ENCODE measurements at places on chromosomes 5 and 9.

DNA sequence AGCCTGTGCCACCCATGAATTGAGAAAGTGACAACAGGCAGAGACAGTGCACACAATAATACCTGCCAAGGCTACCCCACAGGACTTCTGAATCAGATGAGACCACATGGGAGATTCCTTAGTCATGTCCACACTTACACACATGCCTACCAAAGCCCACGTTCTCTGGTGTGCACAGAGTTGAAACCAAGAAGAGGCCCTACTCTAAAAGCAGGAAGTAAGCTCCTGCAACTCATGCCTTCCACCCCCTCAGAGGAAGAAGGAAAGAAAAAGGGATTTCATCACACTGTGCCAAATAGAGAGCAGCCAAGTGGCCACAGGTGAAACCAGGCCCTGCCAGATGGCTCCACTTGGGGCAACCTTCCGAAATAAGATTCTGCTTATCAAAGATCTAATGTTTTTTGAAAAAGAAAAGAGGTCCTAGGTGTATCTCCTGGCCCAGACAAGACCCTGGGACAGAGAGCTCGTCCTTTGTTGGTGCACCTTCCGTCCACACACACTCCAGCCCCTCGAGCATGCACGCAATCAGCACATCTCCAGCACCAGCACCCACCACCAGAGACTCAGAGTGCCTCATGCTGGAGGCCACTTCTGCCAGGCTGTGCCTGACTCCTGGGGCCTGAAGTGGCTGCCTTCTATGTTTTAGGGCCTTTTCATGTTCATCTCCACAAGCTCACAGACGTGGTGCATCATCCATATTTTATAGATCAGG lies 114.6 kb upstream of the SPOCK1 start:
- peak; percentile 34 for DNase-seq

DNA sequence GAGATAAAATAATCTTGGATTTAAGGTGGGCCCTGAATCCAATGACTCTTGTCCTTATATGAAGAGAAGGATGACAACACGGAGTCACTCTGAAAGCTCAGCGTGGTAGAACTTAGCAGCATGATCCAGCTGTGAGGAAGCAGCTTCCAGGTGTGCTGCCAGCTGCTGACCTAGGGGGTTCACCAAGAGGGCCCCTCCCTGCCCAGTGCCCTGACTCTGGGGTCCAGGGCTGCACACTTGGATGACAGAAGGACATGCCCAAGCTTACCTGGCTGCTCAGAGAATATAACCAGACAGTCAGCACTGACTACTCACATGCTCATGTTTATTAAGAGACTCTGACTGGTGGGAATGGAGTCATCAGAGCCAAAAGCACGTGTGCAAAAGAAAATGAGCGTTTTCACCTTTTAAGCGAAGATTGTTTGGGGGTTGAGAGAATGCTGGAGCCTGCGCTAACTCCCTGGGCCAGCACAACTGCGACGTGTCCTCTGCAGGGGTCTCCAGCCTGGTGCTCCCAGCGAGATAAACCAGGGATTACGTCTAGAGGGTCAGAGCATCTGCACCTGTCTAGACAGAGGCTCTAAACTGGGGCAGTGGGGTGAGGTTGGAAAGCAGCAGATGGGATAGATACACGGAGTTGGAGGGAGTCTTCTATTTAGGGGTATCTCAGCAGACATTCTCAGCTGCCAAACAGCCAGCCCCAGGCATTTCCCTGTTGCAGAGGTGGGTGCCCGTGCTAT lies 41.3 kb downstream of the ROPN1L start:
- no peak for DNase-seq

DNA sequence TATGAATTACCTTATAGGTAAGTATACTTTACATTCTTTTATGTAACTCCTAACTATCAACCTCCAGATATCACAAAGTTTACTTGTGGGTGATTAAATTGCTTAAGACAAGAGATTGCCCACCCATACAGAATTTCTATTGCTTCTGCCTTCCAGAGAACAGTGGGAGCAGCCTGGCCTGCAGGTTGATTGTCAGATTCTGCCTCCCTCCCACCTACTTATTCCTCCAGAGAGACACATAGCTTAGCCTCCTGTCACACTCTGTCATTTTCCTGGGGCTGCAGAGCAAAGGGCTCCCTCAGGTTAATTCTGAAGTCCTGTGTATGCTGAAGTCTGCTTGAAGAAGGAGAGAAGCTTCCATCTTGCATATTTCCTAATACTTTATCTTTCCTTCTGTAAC lies 48.5 kb upstream of the DHFR start:
- DNase-seq, result no peak

GRCh38 chr9:121138973-121139372 lies 62.7 kb downstream of the RAB14 start:
- DNase-seq, result peak; percentile 30

- no peak for DNase-seq
These were observed 81.0 kb upstream of the MAST4 start for GRCh38 chr5:66515209-66515608.

GRCh38 chr5:116455061-116455460 lies 119.6 kb downstream of the SEMA6A start:
- peak; percentile 37 for DNase-seq

DNA sequence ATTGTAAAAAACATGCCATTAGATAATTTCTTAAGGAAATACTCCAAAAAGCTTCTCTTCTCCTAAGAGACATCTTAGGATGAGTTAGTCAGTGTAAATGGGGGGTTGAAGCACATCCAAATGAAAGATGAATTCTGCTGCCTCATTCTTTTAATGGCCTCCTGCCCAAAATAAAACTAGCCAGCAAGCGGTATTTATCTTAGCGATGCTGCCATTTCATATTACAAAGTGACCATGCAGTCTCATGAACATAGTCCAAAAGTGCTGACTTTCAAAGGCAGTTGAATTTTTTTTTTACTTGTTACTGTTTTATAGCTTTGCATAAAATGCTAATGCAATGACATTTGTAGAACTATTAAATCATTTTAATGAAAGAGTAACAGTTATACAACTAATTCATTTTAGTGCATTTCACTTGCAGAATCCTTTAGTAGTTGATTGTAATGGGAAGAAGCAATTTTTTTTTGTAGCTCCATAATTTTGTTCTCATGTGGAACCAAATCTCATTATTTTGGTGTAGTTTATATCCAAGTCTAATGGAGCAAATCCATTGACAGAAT lies 151.5 kb downstream of the CAVIN4 start:
- no peak for DNase-seq

DNA sequence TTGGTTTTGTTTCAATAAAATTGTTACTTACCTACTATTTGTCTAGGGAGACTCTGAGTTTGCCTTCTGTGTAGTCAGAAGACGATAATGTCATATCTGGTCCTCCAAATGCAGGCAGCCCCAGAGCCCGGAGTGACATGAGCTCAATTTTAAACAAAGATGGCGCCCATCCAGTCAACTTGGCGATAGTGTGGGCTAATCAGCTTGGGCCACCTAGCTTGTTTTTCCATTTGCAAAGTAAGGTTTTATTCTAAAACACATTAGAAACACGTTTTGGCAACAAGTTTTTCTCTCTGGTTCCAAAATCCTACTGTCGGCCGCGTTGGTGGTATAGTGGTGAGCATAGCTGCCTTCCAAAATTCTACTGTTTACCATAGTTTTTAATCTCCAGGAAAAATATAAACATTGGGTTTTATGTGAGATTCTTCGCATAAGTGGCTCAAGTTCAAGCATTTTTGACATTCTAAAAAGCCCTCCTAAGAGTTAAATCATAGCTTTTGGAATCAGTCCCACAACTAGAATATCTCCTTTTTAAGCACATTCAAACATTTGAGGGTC lies 13.2 kb downstream of the TSC1 start:
- peak; percentile 23 for DNase-seq

GRCh38 chr5:157519579-157520253 lies 55.9 kb downstream of the ADAM19 start:
- no peak for DNase-seq

DNA sequence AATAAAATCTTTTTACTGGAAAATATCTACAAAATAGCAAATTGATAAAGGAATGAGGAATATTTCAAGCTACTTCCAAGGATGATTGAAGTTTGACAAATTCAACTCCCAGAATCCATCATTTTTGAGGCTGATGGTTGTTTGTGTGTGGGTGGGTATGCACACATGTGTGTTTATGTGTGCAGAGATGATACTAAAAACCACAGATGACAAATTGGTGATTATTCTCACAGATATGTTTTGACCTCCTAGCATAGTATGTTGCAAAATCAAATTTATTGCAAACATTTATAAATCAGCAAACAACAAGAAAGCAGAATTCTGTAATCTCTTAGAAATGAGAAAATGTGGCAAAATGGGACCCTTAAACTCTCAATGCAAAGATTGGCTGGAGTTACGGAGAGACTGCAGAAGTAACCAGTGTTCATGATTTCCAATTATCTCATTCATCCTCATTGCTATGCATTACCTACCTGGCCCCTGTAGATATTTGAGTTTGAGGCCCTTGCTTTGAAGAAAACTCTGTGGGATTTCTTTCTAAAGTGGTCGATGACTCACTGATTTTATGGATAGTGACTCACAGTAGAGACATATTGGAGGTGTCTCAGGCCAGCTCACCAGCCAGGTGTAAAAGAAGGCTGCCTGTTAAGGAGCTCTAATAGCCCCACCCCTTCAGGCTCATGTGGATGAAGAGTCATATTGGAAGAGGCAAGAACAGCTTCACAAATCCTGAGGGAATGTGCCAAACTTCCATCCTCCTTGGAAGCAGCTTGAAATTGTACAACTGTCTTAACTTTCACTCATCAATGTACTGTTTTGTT lies 44.6 kb upstream of the TMC1 start:
- DNase-seq, result peak; percentile 78

DNA sequence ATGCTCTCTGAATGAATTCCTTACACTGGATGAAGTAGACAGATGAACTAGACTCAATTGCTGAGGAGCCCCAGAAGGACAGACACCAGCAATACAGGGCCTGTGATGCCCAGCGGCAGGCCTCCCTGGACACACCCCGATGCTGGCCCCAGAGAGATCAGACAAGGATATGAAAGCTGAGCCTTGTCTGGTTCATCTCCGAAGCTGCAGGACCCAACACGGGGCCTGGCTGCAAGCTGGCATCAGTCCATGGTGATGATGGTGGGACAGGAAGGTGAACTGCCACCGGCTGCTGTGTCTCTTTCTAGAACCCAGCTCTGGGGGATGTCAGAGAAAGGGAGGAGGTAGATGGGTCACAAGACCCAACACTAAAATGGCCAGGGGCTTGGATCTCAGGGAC lies 104.0 kb upstream of the LMX1B start:
- DNase-seq, result no peak

- DNase-seq, result no peak
These were observed 5.9 kb downstream of the MED22 start for GRCh38 chr9:133342069-133342406.

DNA sequence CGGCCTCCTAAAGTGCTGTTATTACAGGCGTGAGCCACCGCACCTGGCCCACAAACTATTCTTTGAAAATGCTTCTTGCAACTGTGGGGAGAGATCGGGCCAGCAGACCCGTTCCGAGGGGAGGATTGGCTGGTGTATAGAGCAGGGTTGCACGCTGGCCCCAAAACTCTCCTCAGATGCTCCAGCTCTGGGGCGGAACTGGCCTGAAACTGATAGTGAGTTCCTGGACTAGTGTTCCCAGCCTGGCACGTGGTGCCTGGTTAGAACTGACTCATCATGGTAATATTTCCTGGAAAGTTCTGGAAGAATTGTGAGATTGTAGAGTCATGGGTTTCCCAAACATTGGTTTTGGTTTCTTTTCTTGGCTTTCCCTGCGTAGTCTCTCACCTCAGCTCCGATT lies 120.5 kb downstream of the FBXL7 start:
- DNase-seq, result peak; percentile 79

DNA sequence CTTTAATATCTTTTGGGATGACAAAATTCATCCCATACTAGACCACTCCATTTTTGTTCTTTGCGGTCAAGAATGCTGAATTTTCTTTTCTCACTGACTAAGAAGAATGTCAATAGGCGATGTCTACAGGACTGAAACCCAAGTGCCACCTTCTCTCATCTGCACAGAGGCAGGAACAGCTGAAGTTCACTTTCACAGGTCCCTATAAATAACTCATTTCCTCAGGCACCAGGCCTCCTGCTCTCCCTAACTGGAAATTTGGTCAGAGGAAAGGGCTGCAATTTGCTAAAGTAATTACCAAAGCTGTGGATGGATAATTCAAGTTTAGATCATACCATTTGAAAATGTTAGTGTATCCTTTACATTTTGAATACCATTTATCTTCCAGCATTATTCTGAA lies 142.9 kb downstream of the DIRAS2 start:
- no peak for DNase-seq

DNA sequence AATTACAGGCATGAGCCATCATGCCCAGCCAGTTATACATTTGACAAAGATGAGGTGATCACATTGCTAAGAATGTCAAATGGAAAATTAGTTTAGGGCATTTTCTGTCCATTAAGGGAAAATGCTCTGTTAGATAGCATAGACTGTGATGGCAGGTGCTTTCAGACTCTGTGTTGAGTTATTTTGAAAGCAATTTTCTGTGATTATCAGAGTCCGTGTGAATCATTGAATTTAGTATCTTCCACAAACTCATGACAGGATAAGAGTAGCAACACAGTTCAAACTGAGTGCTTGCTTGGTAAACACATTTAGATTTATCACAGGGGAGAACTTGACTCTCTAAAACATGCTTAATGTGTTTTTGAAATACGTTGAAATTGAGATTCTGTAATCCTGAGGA lies 69.0 kb downstream of the GAPVD1 start:
- no peak for DNase-seq

DNA sequence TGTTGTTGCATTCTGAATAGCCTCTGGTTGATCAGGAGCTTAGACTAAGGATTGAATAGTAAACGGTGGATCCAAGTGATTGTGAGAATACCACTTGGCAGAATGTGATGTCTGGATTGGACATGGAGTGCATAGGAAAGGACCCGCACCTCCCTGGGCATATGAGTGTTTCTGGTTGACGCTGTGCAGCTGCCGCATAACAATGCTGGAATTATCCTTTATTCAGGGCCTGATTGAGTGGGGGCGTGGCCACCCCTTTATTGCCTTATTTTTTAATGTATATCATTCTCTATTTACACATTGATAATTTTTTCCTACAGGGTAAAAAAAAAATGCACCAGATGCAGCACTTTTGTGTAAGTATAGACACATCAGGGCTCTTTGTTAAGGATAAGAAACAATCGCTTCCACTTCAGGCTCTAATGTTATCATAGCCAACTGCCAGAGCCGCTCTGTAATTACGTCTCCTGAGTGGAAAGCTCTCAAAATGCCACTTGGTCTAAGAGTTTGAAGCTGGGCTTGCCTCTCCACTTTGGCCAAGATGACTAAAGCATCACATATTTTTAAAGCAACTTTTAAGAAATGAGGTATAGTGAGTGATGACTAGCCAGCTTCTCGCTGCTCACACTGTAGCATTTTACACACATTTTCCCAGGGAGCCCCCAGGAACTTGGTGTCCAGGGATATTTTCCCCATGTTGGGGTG lies 5.7 kb downstream of the FGD3 start:
- DNase-seq, result peak; percentile 11

DNA sequence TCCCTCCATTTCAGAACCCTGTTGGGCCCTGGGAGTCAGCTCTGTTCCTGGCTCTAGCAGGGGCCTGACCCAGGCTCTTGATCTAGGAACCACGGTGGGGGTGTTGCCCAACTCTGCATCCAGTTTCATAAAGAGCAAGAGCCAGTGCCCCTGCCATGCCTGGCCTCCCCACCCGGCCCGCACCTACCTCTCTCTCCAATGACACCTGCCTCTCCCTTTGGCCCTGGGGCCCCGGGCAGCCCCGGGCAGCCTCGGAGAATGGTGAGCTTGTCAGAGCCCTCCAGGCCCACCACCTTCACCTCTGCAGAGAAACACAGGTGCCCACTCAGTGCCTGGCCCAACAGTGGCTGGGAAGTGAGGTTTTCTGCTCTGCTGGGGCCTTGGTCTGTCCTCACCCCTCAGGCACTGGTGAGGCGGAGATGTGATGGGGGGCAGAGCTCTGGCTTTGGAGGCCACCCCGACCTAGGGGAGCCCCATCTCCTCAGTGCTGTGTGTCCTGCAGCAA lies 1.5 kb downstream of the FCN1 start:
- no peak for DNase-seq
